ENCODE measurements at places on chromosomes 4 and X.

DNA sequence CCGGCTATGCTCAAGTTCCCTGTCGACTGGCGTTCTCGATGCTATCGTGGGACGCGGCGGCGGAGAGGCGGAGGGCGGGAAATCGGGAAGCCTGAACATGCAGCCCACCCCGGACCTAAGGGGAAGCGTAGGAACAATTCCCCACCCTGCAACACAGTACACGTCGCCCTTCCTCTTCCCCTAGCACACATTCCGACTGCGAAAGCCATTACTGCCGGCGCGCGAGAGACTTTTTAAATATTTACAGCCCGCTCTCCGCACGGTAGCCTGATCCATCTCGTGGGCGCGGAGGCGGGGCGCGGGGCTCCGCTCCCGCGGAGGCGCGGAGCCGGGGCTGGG, 48.1 kb upstream of the BCOR start:
- DNase-seq = no peak

- no peak for DNase-seq
These were observed 659.2 kb upstream of the AADAT start for GRCh38 chr4:170748975-170749374.

- no peak for DNase-seq
These were observed 48.3 kb downstream of the RAI2 start for GRCh38 chrX:17812763-17813162.

GRCh38 chr4:174358410-174358809, 74.7 kb downstream of the CEP44 start:
- DNase-seq = no peak

DNA sequence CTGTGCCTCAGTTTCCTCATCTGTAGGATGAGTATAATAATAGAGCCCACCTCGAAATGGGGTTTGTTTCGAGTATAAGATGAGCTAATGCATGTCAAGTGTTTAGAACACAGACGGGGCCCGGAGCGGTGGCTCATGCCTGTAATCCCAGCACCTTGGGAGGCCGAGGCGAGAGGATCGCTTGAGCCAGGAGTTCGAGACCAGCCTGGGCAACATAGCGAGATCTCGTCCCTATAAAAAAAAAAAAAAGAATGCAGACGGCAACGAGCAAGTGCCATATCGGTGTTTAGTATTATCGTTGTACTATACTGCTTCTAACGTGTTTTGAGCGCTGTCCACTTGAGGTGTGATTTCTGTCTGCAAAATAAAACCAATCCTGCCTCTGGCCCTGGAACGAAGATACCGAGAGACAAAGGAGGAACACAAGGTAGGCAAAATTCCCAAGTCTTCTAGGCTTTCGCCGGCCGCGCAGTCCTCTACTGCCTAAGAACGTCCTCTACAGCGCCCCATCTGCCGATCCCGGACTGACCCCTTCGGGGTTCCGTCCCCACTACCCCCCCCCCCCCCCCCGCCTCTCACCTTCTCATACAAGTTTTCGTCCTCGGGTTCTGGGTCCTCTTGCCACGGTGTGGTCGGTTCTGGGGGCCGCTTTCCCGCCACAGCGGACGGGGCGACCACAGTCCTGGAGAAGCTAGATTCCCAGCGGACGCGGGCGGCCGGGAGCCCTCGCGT, 442 bp downstream of the NDUFB11 start:
- DNase-seq = no peak

DNA sequence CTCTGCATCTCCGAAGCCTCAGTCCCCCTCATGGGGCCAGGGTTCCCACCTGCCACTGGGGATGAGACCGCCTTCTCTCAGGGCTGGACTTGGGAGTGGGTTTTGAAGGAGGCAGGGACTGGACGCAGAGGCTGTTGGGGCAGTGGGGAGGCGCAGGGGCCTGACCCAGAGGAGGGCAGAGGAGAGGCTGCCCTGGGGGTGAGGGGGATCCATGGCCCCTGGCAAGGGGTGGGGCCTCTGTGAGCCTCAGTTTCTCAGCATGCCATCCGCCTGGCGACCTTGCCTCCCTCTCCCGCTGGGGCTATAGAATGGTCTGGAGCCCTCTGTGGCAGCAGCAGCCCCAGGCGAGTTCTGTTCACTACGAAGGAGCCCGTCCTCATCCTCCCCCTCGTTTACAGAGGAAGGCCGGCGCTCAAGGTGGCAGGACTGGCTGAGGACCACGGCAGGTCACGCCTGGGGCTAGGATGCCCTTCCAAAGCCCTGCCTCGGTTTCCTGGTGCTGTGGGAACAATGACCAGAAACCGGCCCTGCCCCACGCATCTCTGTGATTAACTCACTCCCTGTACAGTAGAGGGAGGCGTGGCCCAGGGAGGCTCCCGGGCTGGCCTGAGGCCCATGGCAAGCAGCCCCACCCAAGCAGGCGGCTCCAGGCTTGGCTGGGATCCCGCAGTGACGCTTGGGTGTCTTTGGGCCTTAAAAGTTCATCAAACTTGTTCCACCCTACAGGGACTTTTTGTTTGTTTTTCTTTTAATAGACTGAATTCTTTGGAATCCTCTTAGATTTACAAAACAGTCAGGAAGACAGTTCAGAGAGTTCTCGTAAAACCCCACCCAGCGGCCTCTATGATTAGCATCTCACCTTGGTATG, 16.0 kb upstream of the SH3TC1 start:
- peak; percentile 59 for DNase-seq

GRCh38 chr4:123613586-123614344, 217.2 kb downstream of the SPRY1 start:
- no peak for DNase-seq

- DNase-seq = no peak
These were observed 67.2 kb upstream of the IBSP start for GRCh38 chr4:87732033-87732765.

DNA sequence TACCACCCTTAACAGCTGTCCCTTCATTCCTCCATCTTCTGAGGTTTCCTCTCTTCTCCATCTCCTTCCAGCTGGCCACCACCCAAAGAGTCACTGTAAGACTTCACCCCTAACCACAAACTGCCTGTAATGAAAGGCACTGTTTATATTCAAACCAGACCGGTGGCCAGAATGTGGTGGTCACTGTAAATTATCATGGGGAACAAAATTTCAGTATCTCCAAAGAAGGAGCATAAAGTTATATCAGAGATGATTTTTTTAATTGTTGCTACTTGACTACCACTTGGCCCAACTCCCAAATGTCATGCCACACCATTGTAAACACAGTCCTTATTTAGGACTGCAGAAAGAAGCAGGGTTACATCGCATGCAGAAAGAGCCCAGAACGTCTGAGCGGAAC, 44.8 kb downstream of the SMARCA1 start:
- no peak for DNase-seq

- DNase-seq = no peak
These were observed 104.2 kb downstream of the CHRDL1 start for GRCh38 chrX:110691446-110691845.

- DNase-seq = no peak
These were observed 515.6 kb downstream of the PPARGC1A start for GRCh38 chr4:23374259-23374658.

DNA sequence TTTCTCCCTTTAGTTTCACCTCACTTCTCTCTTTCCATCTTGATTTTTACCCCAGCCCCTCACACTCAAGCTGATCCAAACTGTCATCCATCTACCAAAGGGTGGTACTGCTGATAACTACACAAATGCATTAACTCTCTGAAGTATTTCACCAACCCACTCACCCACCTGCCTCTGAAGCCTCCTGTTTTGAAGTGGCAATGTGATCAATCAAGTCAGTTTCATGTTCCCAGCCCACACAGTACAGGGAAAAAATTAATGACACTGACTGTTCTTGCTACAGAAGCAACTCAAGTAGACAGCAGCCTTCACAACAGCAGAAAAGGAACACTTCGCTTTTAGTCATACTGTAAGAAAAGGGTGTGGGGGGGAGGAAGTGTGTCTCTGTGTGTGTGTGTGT, 183.0 kb upstream of the NOCT start:
- DNase-seq = no peak

- DNase-seq = no peak
These were observed 91.8 kb downstream of the REPS2 start for GRCh38 chrX:17038277-17038676.

- DNase-seq = no peak
These were observed 6.5 kb downstream of the RPL39 start for GRCh38 chrX:119784747-119785446.

GRCh38 chr4:144338148-144338547, 197.6 kb upstream of the GYPA start:
- no peak for DNase-seq

DNA sequence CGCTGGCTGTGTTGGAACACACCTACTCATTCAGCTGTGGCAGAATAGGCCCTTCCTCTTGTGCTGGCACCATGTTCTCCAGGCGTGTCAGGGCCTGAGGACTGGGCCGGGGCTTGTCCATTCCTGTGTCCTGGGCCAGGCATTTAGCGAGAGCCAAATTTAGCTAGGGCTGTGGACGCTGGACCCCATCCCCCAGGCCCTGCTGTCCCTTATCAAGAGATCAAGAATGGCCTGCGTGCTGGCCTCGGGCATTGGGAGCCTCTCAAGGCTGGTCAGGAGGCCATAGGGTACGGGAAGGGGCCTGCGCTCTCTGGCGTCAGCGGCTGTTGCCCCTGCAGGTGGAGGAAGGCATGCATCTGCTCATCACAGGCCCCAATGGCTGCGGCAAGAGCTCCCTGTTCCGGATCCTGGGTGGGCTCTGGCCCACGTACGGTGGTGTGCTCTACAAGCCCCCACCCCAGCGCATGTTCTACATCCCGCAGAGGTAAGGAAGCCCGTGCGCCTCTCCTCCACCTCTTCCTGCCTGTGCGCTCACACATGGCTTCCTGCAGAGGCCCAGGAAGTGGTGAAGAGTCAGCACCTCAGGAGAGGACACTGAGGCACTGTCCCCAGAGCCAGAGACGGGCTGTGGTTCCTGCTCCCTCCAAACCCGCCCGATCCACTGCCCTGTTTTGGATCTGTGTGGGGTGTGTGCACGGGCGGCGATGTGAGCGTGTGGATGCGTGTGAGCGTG, 15.3 kb downstream of the ABCD1 start:
- no peak for DNase-seq

DNA sequence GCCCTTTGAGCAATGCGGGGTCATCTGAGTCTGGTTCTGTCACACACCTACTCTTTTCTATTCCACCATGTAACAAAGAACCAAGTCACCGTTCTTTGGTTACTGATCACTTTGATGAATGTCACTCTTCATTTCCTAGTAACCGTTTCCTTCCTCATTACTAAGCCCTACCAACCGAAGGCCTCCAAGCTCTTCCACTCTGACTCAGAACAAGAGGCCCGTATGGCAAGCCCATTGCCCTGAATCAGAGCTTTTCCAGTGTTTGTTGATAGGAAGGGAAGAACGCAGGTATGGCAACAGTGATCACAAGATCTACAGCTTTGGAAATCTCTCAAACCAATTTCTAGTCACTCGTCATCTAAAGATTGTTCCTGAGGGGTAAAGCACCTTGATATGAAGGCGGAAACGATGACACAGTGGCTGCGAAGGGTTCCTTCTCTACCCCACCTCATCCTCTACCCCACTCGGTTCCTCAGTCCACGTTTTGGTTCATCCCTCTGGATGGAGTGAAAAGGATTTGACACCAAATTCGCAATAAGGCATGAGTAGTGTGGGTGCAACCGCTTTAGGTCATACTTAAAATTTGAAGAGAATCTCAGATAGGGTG, 28.0 kb upstream of the CD40LG start:
- DNase-seq = no peak

GRCh38 chr4:76470064-76470463, 35.0 kb downstream of the SHROOM3 start:
- DNase-seq = no peak

DNA sequence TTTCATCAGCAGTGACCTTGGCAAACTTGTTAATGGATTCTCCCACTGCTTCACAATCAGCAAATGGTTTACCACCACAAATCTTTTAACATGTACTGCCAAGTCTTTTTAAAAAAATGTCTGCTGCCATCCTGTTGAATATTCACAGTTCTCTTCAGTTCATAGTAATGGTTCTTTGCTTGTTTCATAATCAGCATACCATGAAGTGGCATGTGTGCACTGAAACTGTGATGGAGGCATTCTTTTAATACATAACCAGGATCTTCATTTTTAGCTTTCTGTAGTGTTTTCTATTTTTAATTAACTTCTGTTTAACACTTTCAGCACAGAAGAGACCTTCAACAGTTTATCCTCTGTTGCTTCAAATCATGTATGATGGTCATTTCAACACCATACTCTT, 230.1 kb upstream of the ARSJ start:
- DNase-seq = no peak

DNA sequence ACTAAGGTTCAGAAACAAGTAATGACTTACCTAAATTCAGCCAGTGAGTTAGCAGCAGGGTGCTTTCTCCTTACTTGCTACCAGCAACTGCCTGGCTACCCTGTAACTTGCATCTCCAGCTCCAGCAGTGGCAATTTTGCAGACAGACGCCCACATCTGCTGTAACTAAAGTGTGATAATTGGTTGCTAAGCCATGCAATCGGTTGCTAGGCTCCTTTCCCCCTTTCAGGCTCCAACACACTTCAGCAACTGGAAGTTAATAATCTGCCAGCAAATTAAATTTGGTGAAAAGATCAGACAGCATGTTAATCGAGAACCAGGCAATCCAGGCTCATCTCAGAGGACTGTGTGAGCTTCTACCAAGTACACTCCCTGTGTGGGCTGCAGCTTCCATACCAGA, 24.2 kb upstream of the ARHGEF9 start:
- DNase-seq = no peak

DNA sequence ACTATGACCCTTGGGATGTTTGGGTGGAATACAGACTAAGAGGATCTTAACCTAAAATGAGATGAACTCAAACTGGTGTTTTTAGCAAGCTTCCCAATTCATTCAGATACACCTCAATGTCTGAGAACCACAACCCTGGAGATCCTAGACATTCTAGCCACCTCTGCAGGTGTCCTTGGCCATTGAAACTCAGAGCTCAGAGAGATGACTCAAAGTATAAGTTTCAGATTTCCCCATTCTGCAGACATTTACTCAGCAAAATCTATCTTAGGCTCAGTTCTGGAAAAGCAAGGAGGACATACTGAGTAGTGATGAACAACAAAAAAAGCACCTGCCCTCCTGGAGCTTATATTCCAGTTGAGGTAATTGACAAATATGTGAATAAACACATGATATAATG, 47.8 kb downstream of the COMMD8 start:
- no peak for DNase-seq

GRCh38 chrX:132612821-132613564, 124.2 kb upstream of the MBNL3 start:
- no peak for DNase-seq

DNA sequence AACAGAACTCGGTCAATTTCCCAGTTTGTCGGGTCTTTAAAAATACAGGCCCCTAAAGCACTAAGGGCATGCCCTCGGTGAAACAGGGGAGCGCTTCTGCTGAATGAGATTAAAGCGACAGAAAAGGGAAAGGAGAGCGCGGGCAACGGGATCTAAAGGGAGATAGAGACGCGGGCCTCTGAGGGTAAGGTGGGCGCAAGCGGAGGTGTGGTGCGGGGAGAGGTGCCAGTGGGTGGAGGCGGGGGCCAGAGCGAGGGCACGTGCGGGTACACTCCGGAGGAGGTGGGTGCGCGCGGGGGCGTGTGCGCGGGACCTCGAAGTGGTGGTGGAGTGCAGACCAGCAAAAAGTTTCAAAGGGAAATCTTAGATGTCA, 787 bp upstream of the TET2 start:
- DNase-seq = no peak
